ENCODE measurements at places on chromosomes 3 and 15.

- no peak for DNase-seq
Measured at GRCh38 chr3:130709671-130710070, 37.0 kb downstream of the PIK3R4 start.

DNA sequence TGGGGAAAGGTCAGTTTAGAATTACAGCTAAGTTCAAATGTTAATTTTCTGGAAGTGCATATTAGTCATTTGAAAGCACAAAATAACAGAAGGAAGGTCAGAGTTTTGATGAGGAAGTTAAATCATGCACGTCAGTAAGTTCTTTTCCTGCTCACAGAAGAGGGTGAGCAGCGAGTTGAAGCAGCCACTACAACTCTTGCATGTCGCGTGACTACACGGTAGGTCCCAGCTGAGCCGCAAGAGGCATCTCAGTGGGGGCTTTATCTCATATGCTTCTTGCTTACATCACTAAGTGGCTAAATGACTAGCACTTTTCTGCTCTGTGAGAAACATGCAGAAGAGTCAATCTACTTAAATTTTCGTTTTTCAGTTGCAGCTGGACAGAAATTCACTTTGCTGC is 21.3 kb upstream of the SEC62 start:
- no peak for DNase-seq

DNA sequence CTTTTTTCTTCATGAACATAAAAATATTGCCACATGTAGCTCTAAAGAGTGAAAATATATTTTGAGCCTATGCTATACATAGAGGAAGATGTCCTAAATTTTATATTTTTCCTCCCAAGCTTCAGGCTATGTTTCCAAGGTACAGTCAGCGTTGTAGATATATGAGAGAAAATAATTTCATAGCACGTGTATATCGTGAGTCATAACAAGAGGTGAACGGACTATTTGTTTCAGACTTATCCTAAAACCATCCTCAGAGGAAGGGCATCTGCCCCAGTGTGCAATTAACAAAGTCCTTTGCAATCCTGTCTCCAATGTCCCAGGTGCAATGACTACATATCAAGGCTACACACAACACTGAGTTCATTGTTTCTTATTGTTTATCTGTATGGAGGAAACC is 177.3 kb upstream of the ARRDC4 start:
- no peak for DNase-seq

DNA sequence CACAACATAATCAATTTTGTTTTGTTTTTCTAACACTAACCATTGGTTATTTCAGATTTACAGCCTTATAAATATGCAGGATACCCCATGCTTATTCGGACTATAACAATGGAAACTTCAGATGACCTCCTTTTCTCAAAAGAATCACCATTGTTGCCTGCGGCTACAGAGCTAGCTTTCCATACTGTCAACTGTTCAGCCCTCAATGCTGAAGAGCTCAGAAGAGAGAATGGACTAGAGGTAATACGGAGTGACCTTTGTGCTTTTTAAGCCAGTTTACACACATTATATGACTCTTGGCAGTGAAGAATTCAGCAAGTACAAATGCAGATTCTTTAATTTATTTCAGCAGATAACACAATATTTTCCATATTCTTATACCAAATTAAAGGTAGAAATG is 81.8 kb downstream of the DNAJC13 start:
- DNase-seq = no peak

- no peak for DNase-seq
Measured at GRCh38 chr3:9646800-9647152, 2.5 kb upstream of the MTMR14 start.

- DNase-seq = no peak
Measured at GRCh38 chr3:23055733-23056376, 147.3 kb upstream of the UBE2E2 start.

- no peak for DNase-seq
Measured at GRCh38 chr15:25065876-25066275, 111.1 kb downstream of the SNRPN start.

- DNase-seq = peak; percentile 50
Measured at GRCh38 chr3:16849229-16849628, 35.5 kb upstream of the PLCL2 start.

GRCh38 chr15:51766341-51766740 is 14.9 kb downstream of the TMOD2 start:
- no peak for DNase-seq

- DNase-seq = no peak
Measured at GRCh38 chr3:129018751-129019150, 17.6 kb downstream of the EFCC1 start.

DNA sequence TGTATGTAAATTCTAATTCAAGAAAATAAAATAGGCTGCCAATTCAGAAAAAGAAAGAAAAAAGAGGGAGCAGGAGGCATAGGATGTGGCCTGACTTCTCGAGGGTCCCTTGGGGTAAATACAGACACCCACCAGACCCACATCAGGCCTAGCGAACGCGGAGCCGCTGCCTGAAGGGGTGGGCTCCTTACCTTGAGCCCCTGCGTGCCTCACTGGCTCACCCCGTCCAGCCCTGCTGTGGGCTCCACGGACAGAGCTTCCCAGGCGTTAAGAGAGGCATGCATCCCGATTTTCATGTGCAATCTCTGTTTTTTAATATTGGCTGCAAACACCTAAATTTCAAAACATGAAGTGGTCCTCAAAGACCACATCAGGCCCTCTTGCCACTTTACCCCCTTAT is 257.8 kb downstream of the PLCL2 start:
- no peak for DNase-seq

GRCh38 chr3:156976933-156977332 is 150.8 kb downstream of the LEKR1 start:
- DNase-seq = no peak

- DNase-seq = no peak
Measured at GRCh38 chr3:120460181-120460790, 9.5 kb upstream of the FSTL1 start.
